Thoracic aorta (tissue), 2 donors: ENCODE measurements at places on chromosomes 1 and 21.

GRCh38 chr1:65174585-65174984, 26.6 kb downstream of the AK4 start:
- peaks cover 20% of the 10 kb centered on the region for H3K4me1 ChIP-seq
- H3K27me3 ChIP-seq: no peaks in the 10 kb centered on the region
- DNase-seq: no peak
- H3K36me3 ChIP-seq: no peaks in the 10 kb centered on the region

DNA sequence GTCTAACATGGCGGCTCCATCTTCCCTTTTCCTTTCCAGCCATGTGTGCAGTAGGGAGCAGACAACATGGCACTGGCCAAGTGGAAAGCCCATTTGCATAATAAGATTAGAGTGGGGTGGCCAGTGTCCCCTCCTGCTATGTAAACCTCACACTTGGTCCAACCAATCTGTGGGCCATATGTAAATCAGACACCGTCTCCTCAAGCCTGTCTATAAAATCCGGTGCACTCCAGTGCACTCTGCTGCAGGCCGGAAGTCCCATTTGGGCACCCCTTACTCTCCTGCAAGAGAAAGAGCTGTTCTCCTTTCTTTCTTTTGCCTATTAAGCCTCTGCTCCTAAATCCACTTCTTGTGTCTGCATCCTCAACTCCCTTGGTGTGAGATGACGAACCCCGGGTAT, 44.1 kb downstream of the OLFML3 start:
- H3K27me3 ChIP-seq: no peaks in the 10 kb centered on the region
- no peak overlapping the region for H3K4me3 ChIP-seq
- H3K4me1 ChIP-seq: no peaks in the 10 kb centered on the region
- H3K27ac ChIP-seq: no peak overlapping the region
- no peak for DNase-seq

DNA sequence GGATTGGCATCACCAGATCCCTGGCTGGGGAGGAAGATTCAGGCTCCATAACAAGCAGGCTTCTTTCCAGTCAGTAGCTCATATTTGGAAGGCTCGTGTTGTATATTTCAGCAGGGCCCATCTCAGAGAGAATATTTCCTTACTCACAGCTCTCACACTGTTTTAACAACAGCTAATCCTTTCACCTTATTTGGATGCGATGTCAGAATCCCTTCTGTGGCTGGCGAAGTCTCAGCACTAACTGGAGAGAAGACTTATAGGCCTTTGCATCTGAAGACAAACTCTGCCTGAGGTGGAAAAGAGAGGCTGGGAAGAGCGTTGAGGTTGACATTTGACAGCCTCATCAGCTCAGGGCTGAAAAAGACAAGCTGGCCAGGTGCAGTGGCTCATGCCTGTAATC, 47.2 kb upstream of the CAPZB start:
- no peaks in the 10 kb centered on the region for H3K36me3 ChIP-seq
- no peaks in the 10 kb centered on the region for H3K27me3 ChIP-seq
- H3K4me3 ChIP-seq: no peak overlapping the region
- H3K27ac ChIP-seq: no peak overlapping the region
- DNase-seq: no peak

- H3K27me3 ChIP-seq: no peaks in the 10 kb centered on the region
- no peak overlapping the region for H3K27ac ChIP-seq
- H3K4me1 ChIP-seq: no peaks in the 10 kb centered on the region
- DNase-seq: no peak
- H3K4me3 ChIP-seq: no peak overlapping the region
Measured at GRCh38 chr1:86421601-86422280, 2.2 kb upstream of the CLCA2 start.

GRCh38 chr1:152906023-152906565, 2.3 kb upstream of the IVL start:
- H3K36me3 ChIP-seq: no peaks in the 10 kb centered on the region
- no peak overlapping the region for H3K4me3 ChIP-seq
- H3K4me1 ChIP-seq: no peaks in the 10 kb centered on the region
- H3K27ac ChIP-seq: no peak overlapping the region

DNA sequence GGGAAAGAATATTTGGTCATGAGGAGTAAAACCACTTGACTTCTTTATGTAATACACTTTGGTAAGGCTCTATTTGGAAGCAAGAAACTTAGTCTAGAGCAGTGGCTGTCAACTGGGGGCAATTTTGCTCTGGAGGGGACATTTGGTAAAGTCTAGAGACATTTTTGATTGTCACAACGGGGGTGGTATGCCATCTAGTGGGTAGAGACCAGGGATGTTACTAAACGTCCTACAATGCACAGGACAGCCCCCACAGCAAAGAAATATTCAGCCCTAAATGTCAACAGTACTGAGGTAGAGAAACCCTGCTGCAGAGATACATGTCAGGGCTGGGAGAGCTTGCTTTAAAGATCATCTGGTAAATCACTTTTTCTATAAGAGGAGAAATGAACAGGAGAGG, 13.5 kb downstream of the FUCA1 start:
- no peak overlapping the region for H3K27ac ChIP-seq
- H3K36me3 ChIP-seq: peaks cover 14% of the 10 kb centered on the region
- H3K27me3 ChIP-seq: no peaks in the 10 kb centered on the region

DNA sequence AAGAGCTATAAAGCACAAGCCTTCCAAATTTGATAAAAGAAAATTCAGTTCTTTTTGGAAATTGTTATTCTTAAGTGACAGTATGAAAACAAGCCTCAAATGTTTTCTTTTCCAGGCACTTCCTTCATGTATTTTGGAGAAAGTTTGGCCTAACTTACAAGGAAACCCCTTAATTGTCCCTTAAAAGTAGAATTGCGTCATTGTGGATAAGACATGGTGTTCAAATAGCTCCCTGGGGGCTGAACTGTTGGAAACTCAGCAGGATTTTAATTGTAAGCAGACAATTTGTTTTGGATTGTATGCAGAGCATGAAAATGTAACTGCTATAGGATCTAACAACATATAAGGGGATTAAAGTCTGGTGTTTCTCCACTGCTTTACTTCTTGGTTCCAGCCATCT, 35.4 kb upstream of the FGGY start:
- H3K27me3 ChIP-seq: no peaks in the 10 kb centered on the region
- H3K4me3 ChIP-seq: no peak overlapping the region
- DNase-seq: no peak
- H3K36me3 ChIP-seq: no peaks in the 10 kb centered on the region
- peaks cover 20% of the 10 kb centered on the region for H3K4me1 ChIP-seq

DNA sequence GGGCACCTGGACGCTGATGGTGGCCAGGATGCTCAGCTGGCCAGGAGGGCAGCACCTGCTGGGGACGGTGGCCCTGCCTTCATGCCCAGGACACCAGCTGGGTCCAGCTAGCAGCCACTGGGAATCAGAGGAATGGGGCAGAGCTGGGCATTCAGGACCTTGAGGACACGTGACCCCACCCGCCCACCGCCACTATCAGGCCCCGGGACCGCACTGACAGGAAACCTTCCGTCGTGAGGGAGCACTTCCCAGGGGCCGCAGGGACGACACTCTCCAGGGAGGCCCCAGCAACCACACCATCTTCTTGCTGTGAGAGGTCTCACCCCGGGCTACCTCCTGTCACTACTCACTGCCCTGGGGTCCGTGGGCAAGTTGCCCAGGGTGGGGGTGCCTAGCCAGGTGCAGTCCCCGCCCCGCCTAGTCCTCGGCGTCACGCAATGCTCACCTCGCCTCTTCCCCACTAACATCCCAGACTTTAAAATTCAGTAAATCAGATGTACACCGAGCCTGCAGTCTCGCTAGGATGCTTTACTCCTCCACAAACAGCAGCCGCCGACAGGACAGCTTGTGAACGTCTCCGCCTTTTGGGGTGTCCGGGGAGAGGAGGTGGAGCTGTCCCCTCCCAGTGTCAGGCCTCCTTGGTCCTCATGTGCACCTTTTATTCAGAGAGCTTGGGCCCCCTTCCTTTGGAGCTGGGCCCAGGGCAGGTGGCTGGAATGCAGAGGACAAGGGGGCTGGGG, 4.9 kb downstream of the VWA1 start:
- H3K4me1 ChIP-seq: peaks cover 14% of the 10 kb centered on the region
- no peak overlapping the region for H3K4me3 ChIP-seq
- no peak for DNase-seq
- no peaks in the 10 kb centered on the region for H3K27me3 ChIP-seq
- H3K36me3 ChIP-seq: no peaks in the 10 kb centered on the region

DNA sequence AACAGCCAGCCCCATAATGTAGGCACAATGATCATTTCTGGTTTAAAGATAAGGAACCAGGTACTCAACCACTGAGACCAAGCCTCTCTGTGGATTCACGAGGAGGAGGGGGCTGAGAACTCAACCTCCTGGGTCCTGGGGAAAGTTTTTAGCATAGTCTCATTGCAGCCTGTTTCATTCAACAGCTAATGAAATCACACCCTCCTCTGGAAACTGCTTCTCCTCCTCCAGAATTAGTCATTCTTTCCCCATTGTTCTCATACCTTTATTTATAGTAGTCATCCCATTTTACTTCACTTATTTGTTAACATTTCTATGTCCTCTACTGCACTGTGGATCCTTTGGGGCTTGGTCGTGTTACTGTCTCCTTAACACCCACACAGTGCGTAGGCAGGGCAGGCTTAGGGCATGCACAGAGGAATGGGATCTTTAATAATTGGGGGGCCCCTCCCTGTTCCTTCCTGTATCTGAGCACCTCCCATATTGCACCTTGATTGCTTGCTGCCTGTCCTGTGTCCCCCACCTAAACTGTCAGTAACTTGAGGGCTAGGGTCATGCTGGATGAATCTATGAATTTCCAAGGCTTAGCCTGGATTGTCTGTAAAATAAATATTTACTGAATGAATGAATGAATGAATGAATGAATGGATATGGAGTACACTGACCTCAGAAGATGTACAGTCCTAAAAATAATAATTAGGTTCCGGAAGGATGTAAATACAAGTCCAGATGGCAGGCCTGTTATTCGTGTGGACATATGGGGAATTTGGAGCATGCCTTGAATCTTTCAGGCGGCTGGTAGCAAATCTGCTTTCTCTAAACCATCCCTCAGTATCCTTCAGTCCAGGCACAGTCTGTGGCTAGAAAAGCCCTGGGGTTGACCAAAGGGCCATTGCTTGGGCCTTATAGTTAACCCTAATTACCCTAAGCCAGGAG, 153.8 kb upstream of the HMGB4 start:
- no peak overlapping the region for H3K27ac ChIP-seq
- H3K4me1 ChIP-seq: no peaks in the 10 kb centered on the region
- no peak for DNase-seq
- H3K36me3 ChIP-seq: no peaks in the 10 kb centered on the region
- no peaks in the 10 kb centered on the region for H3K27me3 ChIP-seq
